ENCODE measurements at places on chromosomes 13 and 19.

GRCh38 chr13:104034891-104035290, 968.7 kb upstream of the SLC10A2 start:
- no peak for DNase-seq

GRCh38 chr19:53275480-53275879, 8.0 kb upstream of the VN1R4 start:
- no peak for DNase-seq

DNA sequence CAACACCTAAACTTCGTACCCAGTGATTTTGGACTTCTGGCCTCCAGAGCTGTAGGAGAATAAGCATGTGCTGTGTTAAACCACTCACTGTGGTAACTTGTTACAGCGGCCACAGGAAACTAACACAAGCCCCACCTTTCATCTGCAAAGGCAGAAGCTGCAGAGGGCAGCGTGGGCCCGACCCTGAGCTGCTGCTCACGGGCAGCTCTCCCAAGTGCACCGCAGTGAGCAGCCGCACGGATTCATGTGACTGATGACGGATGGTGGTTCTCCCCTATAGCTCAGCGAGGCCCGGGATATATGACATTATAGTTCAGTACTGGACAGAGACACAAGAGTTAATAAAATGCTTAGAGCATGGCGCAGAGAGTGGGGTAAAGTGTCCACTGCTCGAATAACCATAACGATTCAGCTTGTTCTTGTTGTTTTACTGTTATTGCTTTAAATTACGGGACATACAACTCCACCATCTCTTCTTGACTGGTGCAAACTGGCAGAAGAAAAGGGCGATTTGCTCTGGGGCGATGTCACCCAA, 21.9 kb downstream of the VRK3 start:
- no peak for DNase-seq

DNA sequence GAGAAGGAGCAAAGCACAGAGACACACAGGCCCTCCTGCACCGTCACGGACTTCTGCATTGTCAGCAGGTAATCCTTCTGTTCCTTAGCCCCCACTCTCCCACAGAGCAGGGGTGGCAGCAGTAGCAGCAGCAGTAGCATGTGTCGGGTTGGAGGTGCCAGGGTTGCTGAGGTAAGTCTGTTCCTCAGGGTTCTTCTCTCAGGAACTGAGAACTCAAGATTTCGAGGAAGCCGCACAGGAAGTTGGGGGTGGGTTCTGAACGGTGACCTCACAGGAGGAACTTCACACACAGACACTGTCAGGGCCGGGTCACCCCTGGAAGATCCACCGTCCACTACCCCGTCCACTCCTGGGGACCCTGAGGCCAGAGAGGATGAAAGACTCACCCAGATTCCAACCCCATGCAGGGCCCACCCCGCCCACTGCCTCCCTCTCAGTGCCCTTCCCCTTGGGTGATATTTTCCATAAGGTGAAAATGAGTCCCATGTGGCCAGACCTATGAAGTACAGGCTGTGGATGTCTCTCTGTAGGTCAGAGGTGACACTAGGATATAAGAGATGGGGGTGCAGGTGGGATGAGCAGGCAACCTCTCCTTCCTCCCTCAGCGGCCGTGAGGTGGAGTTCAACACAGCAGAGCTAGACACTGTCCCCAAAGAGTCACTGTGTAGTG, at the start of gene SIGLEC12:
Gene SIGLEC12, minus strand, starts transcription at position 207 of the 670 bp plus-strand sequence. Its CDS starts 67 bp downstream, at position 140.
- no peak for DNase-seq

- peak; percentile 88 for DNase-seq
Measured at GRCh38 chr13:24270639-24271141, 38.7 kb upstream of the C1QTNF9 start.

- DNase-seq = no peak
Measured at GRCh38 chr19:51564791-51565190, 6.3 kb upstream of the ZNF175 start.

- no peak for DNase-seq
Measured at GRCh38 chr19:38561658-38562057, 56.1 kb downstream of the MAP4K1 start.

GRCh38 chr13:52383366-52383765, 22.6 kb downstream of the THSD1 start:
- no peak for DNase-seq

DNA sequence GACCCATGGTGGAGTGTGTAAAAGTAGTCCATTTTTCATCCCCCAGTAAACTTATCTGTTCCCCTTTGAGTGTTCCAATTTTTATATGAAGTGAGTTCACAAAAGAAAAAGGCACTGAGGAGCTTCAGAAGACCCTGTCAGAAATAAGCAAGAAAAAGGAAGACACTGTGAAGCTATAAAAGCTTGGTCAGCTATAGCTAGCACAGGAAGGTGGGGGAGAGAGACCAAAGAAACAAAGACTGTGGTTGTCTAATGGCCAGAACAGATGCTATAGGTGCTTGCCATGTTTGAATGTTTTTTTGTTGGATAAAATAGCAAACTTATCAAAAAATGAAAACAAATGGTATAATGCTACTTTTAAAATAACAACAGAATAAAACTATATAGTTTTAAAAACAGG, 46.5 kb downstream of the RCBTB2 start:
- DNase-seq = no peak

DNA sequence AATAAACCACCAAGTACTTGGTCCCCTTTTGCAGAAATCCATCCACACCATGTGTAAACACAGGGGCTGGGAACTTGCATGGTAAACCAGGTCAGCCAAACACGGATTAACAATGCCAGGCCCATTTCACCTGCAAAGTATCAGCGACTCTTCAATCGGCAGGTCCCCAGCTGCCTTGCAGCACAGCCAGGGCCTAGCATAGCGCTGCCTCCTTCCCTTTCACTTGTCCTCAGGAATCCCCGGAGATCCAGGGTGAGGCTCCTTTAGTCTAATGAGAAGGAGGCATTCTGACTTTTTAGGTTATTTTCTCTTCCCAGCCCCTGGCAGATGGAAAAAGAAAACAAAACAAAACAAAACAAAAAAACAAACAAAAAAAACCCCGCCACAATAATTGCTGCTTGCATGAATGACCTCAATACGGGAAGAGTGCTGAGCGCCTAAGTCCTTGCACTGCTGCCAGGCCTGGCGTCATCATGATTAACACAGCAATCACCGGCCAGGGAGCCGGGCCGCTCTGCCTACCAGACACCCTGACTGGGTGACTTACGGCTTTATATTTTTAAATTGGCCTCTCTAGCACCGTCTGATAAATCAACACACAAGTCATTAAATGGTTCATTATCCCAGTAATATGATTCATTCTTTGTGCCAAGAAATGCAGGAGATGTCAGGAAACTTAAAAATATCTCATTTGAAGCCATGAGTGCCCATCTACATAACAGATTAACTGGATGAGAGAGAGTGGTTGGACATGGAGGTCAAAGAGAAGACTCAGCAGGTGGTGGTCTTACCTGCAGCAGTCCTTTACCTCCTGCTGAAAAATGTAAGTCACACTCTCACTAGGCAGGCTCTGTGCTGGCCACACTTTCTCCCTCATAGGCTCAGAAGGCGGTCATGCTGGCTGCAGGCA, 692.7 kb downstream of the UQCRFS1 start:
- DNase-seq = no peak

DNA sequence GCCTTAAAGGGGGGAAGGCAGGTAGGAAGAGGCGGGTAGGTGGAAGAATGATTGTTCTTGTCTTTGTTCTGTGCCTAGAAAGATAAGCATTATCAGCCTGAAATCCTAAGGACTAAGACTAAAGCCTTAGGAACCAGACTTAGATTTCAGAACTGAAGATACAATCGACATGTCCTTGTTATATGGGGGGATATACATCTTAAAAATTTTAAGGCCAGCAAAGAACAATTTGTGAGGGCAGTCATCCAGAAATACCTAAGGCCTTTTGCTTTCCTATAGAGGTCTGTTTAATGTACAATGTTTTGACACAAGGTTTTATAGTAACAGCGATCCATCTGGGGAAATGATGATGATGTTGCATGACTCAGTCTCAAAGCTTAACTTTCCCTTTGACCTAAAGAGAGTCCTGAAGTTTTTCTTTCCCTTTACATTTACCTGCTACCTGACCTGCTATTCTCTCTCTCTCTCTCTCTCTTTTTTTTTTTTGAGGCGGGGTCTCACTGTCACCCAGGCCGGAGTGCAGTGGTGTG, 20.2 kb upstream of the CEACAM6 start:
- no peak for DNase-seq
